GOT3 (cell line): ENCODE measurements at places on chromosomes 5 and 9.

- DNase-seq, result no peak
These were observed 7.9 kb upstream of the RNF145 start for GRCh38 chr5:159217236-159217635.

- no peak for DNase-seq
These were observed 3.9 kb downstream of the LPAR1 start for GRCh38 chr9:111034170-111034897.

DNA sequence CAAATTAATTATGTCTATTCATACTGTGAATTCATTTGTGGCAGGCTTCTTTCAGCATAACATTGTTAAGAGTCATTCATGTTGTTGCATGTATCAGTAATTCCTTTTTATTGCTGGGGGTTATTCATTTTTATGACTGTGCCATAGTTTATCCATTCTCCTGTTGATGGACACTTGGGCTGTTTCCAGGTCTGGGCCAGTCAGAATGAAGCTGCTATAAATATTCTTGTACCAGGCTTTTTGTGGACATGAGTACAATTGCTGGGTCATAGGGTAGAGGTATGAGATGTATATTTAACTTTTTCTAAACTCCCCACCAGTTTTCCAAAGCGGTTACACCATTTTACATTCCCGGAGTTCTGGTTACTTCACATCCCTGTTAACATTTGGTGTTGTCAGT lies 13.6 kb downstream of the PRPF4 start:
- no peak for DNase-seq

DNA sequence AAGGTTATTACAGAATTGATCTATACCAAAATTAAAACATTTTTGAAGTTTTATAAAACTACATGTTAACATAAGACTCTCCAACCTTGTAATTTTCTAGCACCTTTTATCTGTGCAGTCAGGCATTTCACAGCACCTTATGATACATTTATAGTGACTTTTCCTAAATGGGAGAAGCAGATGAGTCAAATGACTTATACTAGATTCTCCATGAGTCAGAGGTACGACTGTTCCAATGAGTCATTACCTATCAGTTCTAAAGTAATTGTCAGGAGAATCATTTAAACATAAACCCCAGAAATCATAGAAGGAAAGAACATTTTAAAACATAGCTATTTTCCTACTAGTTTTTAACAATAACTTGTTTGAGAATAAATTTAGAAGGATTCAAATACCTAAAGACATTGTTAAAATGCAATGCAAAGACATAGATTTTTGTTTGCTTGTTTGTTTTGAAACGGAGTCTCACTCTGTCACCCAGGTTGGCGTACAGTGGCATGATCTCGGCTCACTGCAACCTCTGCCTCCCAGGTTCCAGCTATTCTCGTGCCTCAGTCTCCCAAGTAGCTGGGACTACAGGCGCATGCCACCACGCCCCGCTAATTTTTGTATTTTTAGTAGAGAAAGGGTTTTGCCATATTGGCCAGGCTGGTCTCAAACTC lies 34.7 kb upstream of the DMXL1 start:
- no peak for DNase-seq
